CD4-positive, alpha-beta T cell treated with Interferon gamma for 1 hour (primary cell): ENCODE measurements at places on chromosomes 6 and 20.

DNA sequence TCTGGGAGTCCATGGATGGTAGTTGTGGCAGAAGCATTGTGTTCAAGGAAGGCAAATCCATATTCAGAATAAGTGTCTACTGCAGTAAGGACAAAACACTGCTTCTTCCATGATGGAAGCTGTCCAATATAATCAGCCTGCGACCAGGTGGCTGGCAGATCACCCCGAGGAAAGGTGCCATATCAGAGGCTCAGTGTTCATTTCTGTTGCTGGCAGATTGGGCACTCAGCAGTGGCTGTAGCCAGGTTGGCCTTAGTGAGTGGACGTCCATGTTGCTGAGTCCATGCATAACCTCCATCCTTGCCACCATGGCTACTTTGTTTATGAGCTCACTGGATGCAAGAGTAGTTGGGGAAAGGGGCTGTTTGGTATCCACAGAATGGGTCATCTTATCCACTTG is 130.2 kb downstream of the SGK1 start:
- DNase-seq = no peak

DNA sequence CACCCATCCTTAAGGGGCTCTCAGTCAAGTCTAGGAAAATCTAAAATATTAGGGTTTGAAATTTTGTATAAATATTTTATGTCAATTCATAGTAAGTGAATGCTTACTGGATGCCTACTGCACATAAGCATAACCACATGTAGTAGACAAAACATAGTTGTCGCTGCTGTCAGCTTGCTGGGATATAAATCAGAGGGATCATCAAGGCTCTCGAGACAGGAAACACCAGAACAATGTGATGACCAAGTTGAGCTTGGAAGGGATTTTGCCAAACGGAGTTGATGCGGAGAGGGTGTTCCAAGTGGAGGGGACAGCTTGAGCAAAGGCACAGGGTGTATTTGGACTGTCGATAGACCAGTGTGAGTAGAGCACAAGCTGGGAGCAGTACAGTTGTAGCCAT is 105.8 kb upstream of the SUPT3H start:
- no peak for DNase-seq

DNA sequence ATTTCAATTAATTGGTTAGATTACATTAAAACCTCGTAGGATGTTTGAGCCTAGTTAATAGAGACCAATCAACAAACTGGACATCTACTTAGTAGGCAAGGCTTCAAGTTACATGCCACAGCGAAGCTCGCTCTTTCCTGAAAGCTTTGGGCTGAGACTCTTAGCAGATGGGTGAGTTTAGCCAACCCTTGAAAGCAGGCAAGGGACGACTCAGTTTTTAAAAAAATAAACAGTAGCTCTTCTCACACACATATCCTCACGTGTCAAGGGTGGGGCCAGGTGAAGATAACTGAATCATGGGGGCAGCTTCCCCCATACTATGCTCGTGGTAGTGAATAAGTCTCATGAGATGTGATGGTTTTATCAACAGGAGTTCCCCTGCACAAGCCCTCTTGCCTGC is 775 bp downstream of the MTFR2 start:
- no peak for DNase-seq

DNA sequence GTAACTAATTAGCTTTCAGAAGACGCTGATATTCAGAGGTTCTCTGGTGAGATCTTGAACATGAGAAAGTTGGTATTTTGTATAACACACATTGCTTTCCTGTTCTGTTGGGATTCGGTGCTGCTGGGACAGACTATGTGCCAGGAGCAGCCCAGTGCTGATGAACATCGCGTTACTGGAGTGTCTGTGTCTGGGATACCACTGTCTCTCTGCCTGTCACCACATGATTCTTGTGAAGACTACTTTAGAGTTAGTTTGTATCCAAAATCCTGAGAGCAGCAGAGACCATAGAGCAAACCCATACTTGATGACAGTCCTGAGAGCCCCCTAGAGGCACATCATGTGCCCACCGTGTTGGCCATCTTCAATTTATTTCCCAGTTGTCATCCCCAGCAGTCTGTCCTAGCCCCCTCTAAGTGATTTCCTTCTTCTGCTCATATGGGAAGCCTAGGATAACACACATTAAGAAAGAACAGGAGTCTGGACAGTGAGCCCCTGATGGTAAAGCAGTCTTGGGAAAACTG is 41.8 kb upstream of the TINAG start:
- no peak for DNase-seq

DNA sequence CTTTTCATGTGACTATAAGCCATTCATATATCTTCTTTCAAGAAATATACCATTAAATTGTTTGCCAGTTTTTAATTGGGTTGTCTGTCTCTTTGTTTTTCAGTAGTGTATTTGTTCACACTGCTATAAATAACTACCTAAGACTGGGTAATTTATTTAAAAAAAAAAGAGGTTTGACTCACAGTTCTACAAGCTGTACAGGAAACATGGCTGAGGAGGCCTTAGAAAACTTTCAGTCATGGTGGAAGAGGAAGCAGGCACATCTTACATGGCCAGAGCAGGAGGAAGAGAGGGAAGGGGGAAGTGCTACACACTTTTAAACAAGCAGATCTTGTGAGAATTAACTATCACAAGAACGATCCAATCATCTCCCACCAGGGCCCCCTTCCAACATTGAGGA is 255.3 kb downstream of the EPM2A start:
- DNase-seq = no peak
